K562 (cell line): ENCODE measurements at places on chromosomes 2 and 18.

- peak; percentile 16 for DNase-seq
These were observed 160.2 kb upstream of the SMAD2 start for GRCh38 chr18:48090702-48091101.

GRCh38 chr2:156342254-156343095, 10.0 kb upstream of the NR4A2 start:
- peak; percentile 80 for DNase-seq

- DNase-seq = no peak
These were observed 14.9 kb downstream of the ATOH8 start for GRCh38 chr2:85768713-85769112.

- no peak for DNase-seq
These were observed 708.5 kb upstream of the FAM98A start for GRCh38 chr2:34307636-34308035.
